ENCODE measurements at places on chromosomes 12 and 14.

- DNase-seq = no peak
These were observed 142.1 kb downstream of the TSPAN9 start for GRCh38 chr12:3219233-3219632.

DNA sequence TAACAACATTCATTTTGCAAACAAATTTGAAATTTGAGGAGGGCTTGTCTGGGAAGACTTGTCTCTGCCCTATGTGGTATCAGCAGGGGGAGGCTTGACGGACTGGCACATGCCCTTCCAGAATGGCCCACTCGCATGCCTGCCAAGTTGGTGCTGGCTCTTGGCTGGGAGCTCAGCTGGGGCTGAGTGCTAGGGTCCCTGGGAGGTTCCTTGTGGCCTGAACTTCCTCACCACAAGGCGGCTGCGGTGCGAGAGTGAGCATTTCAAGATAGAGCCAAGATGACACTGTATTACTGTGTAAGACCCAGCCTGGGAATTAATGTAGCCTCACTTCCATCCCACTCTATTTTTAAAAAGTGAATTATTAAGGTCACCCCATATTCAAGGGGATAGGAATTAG lies 271.6 kb upstream of the PLEKHG7 start:
- peak; percentile 48 for DNase-seq

DNA sequence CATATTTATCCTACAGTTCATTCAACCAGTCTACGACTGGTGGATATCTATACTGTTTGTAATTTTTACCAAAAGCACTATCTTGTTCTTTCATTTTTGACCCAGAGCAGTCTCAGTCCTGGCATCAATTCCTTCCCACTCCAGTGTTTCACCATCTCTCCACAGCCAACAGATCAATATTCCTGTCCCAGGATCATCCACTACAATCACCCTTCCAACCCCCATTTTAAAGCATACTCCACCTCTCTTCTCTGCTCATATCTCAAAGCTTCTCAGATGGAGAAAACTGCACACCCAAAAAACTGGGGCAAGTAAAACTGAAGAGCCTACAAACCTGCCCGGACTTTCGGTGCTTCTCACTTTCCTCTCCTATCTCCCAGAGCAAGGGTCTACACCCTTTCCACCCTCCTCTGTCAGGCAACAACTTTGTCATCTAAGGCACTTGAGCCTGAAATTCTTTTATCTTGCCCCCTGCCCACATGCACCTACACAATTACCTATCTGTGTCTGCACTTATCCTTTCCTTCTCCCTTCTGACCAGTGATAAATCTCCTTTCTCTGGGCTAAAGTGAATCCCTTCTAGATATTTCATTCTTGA lies 4.1 kb upstream of the PIP4K2C start:
- DNase-seq = no peak

DNA sequence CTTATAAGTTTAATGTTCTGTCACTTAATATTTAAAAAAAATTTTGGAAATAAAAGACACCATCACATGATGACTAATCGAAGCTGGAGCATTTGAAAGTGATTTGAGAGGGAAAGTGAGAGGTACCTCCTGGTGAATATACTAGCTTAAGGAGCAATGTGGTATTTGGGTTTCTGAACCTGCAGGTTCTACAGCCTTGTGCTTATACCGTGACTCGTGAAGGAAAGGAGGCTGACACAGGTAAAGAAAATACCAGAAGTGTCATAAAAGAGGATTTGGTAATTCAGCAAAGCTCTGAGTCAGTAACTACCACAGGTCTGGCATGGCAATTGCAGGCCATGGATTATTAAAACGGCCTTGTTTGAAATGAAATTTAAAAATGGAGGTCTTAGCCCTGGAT lies 151.0 kb downstream of the SLC38A4 start:
- DNase-seq = no peak

- peak; percentile 87 for DNase-seq
These were observed 3.9 kb downstream of the DDN start for GRCh38 chr12:48995086-48995879.

DNA sequence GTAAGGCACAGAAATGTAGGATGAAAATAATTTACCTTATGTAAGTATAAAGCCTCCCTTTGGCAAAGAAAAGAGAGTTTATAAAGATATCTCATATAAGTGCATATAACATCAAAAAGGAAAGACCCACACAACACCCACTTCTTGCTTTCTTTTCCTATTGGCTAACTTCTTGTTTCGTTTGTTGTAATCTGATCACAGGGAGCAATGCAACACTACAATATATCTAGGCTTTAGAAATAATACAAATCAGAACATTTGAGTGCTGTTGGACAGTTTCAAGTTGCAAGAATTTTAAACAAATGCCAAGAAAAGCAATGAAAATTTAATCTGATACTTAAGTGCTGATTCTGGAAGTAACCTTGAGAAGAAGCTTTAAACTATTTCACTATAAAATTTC lies 1.3 kb downstream of the FGD6 start:
- DNase-seq = peak; percentile 77

DNA sequence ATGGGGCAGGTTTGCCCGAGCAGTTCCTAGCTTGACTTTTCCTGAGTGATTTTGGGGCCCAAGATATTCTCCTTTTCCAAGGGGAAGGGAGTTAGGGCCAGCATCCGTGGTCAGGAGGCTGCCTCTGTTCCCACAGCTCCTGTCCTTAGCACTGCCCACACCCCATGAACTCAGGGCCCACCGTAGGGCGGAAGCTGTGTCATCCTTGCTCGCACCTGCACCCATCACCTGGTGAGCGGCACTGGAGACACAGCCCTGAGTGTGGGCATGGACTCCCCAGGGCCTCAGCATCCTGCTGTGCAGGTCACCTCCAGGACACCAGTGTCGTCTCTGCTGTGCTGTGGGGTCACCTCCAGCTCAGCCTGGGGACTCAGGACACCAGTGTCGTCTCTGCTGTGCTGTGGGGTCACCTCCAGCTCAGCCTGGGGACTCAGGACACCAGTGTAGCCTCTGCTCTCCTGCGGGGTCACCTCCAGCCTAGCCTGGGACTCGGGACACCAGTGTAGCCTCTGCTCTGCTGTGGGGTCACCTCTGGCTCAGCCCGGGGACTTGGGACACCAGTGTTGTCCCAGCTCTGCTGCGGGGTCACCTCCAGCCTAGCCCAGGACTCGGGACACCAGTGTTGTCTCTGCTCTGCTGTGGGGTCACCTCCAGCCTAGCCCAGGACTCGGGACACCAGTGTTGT lies 322.9 kb downstream of the ADGRD1 start:
- no peak for DNase-seq

DNA sequence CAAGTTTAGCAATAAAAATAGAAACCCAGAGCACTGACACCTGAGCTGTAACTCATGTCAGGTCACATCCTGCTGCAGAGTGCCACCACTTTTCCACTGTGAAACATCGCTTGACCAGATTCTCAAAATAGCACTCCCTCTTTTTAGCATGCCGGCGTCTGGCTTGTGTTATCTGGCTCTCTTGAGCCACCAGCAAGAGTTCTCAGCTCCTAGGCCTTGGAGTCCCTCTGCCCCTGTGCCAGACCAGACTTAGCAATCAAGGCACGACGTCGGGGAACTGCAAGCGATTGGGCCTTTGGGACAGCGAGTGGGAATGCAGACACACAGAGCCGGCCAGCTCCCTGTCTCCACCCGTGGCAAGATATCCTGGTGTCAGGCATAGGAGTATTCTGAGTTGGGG lies 52.5 kb downstream of the SPIC start:
- no peak for DNase-seq

DNA sequence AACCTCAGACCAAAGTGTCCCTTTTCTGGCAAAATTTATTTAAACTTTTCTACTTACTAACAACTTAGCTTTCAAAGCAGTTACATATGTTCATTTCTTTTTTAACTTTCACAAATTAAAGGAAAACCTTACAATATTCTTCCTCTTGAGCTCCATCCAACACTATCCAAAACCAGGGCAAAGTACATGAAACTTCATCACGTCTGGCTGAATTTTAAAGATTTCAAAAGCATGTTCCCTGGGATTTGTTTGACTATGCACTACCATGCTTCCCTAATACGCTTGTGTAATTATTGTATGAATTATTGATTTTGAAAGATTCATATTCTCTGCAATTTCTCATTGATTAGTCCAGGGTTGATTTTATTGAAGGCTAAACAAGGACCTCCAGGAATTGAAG lies 343.1 kb upstream of the TMPO start:
- DNase-seq = no peak

- peak; percentile 42 for DNase-seq
These were observed 78.8 kb downstream of the ERC1 start for GRCh38 chr12:1069846-1070245.

Data from suppressor macrophage (primary cell).